Stimulated activated CD8-positive, alpha-beta memory T cell treated with anti-CD3 and anti-CD28 coated beads, Interleukin-4, amount 100 ng/mL, for 24 hours (primary cell): ENCODE measurements at places on chromosomes 6 and 20.

GRCh38 chr6:52523378-52524142 is 53.3 kb downstream of the TRAM2 start:
- no peak for DNase-seq

DNA sequence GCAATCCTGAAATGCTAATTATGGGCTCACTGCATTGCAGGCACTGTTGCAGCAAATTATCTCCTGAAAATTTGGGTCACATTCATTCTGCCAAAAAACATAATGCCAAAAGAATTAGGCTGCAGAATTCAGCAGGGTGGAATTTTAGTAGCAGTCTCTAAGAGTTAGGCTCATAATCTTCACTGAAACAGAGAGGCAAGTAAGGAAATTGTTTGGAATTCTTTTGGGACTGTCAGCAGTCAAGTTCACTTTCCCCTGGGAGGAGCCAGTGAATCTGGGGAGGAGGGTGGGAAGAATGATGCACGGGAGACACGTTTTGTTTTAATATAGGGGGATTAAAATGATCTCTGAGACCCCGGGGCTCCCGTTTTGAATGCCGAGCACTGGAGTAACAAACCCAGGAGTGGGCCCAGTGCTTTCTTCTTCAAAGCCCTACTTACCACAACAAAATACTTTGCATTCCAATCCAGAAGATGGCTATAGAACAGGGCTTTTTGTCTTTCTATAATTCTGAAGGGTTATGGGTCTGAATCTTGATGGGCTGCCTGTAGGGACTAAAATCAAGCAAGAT is 44.7 kb downstream of the SOBP start:
- DNase-seq: no peak

DNA sequence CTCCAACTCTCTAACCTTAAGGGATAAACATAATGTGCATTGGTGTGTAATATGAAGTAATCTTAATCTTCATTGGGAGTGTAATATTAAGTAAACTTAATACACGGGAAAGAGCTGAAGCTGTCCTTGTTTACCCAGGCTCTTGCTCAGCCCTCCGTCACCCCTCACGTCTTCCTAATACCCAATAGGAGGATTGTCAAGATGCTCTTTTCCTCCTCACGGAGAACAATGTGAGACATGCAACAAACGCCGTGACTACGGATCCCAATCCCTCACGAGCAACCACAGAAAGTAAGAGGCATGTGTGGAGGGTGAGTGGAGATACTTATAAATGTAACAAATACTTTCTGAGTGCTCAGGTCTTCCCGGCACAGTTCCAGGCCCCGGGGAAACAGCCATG is 11.0 kb downstream of the KIF16B start:
- DNase-seq: no peak

DNA sequence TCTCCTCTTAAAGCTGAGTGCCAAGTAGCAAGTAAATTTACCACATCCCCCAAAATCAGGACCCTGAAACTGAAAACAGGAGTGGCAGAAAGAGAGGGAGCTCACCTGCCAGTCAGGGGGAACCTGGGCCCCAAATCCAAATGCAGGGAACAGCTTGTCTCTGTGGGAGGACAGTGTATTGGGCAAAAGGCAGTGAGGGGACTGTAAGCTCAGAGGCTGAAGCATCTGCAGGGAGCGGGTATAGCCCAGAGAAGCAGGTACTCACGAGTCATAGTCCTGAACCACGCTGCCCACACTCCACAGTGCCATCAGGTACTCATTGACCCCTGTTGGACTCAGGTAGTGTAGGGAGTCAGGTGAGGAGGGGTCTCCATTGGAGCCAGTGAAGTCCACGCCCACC is 15.0 kb downstream of the SPAG4 start:
- no peak for DNase-seq
